ELR (cell line): ENCODE measurements at places on chromosomes 7 and 10.

- no peak for DNase-seq
Measured at GRCh38 chr7:26626687-26627086, 237.7 kb downstream of the SKAP2 start.

DNA sequence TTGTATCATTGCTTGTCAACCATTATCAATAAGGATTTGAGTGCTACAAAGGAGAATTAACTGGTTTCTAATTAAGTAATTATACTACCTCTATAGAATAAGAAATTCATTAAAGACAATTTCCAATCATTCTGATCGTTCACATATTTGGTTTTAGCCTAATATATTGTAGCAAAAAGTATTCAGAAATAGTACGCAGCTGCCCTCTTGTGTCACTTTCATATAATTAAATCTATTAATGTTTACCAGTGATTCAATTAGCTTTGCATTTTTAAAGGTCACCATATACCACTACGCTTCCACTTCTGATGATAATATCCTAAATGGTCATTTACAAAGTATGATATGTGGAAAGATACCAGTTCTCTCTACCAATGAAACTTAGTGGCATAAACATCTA lies 128.3 kb downstream of the NEBL start:
- no peak for DNase-seq

GRCh38 chr7:96120445-96121225 lies 201.3 kb downstream of the SLC25A13 start:
- DNase-seq: no peak

DNA sequence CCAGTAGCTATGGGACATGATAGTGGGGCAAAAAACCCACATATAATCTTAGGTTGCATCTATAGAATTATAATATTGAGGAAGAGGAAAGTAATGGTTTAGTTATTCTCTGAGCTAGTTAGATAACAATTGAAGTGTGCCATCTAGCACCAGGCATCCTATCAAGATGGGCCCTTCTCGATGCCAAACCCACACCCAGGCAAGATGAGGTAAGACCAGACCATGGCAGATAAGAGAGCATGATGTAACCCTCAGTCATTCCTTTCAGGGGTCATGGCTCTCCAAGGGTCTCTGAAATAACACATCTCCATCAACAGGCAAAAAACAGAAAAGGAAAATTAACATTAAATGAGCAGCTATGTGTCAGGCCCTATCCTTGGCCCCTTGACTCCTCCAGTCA lies 128.7 kb downstream of the SH3PXD2A start:
- no peak for DNase-seq

GRCh38 chr10:11381023-11381422 lies 230.4 kb downstream of the USP6NL start:
- DNase-seq: peak; percentile 12

DNA sequence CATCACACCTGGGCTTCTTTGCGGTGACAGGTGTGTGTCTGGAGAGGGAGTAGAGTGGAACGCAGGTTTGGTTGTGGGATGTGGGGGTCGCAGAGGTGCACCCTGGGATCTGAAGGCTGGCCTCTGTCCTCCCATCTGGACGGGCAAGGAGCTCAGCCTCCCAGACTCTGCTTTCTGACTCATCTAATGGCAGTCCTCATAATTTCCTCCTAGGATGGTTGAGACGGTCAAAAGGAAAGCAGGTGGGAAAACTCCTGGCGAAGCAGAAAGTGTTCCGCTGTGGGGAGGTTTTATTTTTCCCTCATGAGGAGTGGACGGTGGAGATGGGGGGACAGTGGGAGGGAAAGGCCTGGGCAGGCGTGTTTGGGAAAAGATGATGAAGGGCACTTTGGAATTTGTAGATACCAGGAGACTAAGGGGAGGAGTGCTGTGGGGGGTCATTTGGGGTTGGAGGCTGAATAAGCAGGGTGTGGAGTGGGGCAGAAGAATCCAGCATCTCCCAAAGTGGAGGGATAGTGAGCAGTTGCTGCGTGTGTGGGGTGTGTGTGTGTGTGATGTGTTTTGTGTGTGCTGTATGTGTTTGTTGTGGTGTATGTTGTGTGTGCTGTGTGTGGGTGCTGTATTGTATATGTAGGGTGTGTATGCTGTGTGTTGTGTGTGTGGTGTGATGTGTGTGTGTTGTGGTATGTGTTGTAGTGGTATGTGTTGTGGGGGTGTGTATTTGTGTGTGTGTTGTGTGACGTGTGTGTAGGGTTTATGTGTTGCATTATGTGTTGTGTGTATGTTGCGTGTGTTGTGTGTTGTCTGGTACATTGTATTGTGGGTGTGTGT lies 97.2 kb upstream of the PODXL start:
- peak; percentile 82 for DNase-seq

GRCh38 chr10:1029838-1030237 lies 4.2 kb upstream of the IDI2 start:
- DNase-seq: no peak

DNA sequence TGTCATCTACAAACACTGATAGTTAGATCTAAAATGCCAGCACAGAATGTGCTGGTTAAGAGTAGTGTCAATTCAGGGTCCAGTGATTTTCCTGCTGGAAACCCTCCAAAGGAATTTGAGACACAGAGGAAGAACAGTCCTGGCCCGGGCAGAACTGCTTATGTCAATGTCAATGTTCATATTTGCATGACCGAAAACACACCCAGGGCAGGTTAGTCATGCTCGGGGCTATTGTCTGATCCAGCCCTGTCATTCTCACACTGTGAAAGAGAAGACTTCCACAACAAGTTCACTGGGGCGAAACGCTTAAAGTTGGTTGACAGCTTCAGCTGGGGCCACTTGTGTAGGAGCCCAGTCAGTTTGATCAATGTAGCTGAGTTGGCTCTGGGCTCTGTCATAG lies 139.3 kb downstream of the C1GALT1 start:
- DNase-seq: no peak

DNA sequence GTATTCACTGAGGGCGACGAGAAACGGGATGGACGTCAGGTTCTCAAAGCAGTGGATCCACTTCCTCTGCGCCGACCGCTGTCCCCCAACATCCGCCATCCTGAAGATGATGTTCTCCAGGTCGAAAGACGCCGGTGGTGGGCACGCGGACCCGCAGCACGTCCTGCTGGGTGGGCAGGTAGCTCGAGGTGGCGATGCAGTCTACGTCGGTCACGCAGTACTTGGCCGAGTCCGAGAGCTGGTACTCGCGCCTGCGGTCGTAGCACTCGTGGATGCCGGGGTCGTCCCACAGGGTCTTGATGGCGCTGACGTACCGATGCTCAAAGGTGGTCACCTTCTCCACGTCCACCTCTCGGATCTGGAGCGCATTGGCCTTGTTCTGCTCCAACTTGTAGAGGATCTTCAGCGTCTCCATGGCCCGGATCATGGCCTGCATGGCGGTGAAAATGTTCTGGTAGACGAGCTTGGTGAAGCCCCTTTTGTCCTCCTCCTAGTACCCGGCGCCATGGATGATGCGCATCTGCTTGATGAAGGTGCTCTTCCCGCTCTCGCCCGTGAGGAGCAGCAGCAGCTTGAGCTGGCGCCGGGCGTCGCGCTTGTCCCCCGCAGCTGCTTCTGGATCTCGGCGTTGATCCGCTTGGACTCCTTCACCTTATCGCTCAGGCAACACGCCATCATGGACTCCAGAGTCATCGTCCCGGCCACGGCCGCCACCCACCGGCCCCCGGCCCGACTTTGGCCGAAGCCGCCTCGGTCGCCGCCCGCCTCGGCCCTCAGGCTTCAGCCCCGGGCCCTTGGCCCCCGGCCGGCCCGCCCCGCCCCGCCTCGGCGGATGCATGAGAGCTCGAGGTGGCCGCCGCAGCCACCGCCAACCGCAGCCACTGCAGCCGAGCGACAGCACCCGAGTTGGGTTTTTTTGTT lies 122.9 kb upstream of the KCTD7 start:
- no peak for DNase-seq

DNA sequence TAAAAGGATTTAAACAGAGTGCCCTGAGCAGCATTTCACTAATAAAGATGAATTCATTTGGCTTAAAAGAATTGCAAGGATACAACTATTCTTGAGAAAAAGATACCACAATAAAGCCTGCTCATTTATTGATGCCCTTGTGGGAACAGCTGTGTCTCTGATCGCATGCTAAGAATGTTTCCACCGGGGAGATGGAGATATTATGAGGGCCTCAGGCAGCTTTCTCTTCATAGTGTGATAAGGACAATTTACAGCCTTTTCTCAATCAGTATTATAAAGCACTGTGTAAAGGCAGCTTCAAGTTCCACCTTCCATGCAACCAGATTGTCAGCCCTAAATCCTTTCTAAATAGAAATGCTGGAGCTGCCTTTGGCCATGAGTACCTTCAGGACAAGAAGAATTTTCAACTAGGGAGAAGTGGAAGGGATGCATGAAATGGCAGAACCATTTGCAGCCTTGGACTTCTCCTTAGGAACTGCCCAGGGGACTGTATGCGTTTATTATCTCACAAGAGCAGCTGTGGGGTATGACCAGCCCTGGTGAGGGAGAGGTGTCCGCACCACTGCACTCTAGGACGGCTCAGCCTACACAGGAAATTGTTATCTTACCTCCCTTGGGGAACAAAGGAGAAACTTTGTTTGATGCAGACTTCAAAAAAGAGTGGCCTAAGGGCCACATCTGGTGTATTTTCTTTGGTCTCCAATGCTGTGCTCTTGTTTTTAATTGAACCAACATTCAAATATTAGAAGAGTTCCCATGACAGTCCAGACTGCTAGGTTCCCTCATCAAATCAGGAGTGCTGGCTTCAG lies 116.9 kb upstream of the PCGF5 start:
- no peak for DNase-seq

GRCh38 chr10:50577010-50577409 lies 46.7 kb downstream of the SGMS1 start:
- DNase-seq: no peak

GRCh38 chr10:103719036-103719435 lies 136.3 kb downstream of the SH3PXD2A start:
- no peak for DNase-seq

- no peak for DNase-seq
Measured at GRCh38 chr7:3899559-3899991, 598.5 kb downstream of the SDK1 start.
